ENCODE measurements at places on chromosomes 4 and X.

GRCh38 chr4:67743194-67743593, 11.0 kb downstream of the GNRHR start:
- no peak for DNase-seq

- DNase-seq: no peak
These were observed 71.0 kb upstream of the NKX1-1 start for GRCh38 chr4:1477045-1477840.

DNA sequence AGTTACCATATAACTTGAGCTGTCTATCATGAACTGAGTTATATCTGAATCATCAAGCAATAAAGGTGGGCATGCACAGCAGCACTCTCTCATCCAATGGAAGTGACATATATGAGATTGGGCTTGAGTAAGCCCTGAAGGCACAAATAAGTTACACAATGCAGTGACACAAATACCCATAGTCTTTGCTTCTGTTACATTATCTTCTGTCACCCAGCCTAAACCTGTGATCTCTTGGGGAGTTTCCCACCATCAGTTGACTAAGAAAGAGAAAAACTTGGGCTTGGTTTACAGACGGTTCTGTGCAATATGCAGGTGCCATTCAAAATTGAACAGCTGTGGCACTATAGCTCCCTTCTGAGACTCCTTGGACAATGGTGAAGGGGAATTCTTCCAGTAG, 138.8 kb upstream of the IL15 start:
- no peak for DNase-seq

DNA sequence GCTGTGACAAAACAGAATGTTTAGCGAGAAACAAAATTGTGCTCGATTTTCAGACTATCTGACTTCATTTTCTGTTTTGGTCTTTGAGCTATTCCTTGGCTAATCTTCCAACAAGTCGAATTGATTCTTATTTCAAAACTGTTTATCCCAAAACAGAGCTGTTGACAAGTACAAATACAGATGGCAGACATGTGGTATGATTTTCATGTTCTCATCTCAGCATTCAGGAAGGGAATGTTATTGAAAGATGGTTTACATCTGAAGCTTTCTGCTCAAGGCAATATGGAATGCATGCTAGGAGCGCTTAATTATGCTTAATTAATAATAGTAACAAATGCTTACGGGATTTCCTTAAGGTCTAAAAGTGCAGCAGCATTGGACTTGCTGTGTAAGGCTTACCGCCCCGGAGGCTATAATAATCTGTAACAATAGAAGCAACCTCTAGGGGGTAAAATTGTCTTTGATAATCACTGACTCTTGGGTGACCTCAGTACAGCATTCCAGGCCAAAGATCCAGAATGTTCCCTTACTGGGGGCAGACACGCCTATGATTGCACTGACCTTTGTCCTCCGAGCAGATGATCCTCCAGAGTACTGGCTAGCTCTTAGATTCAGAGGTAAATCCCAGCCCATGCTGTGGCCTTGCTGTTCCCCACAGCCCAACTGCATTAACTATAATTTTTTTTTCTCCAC, 16.4 kb downstream of the LSM6 start:
- no peak for DNase-seq

GRCh38 chrX:79107891-79108718, 36.4 kb upstream of the GPR174 start:
- no peak for DNase-seq

DNA sequence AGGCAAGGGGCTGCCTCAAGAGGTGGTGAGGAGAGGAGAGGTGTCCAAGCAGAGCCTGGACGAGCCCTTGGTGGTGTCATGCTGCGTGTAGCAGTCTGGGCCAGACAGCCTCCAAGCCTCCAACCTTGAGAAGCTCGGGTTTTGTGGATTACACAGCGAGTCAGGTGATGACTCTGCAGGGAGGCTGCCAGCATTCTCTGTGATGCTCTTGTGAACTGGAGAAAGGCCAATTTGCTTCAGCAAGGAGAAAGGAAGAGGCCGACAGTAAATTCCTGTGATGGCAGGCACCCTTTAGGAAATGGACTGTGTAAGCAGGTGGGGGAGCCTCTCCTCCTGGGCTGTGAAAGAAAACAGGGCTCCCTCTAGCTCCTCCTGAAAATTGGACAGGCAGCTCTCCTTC, 36.0 kb upstream of the CD99L2 start:
- DNase-seq: no peak

GRCh38 chrX:1403228-1403627, 11.3 kb upstream of the SLC25A6 start:
- DNase-seq: no peak

- DNase-seq: no peak
These were observed 31.6 kb upstream of the C1QTNF7 start for GRCh38 chr4:15396157-15396800.

GRCh38 chrX:53257166-53257565, 24.2 kb downstream of the IQSEC2 start:
- no peak for DNase-seq

- no peak for DNase-seq
These were observed 90.7 kb upstream of the SORBS2 start for GRCh38 chr4:185902654-185903053.

GRCh38 chrX:11766487-11766886, 8.4 kb downstream of the MSL3 start:
- DNase-seq: no peak
